ENCODE measurements at places on chromosomes 16 and 17. TPM values are rescaled to one million over a fixed set of nuclear protein-coding genes. Genes with fewer than 3 reads are reported as not detected.
A peak's percentile ranks its signal among the peaks of the same experiment; 100 is the strongest.

DNA sequence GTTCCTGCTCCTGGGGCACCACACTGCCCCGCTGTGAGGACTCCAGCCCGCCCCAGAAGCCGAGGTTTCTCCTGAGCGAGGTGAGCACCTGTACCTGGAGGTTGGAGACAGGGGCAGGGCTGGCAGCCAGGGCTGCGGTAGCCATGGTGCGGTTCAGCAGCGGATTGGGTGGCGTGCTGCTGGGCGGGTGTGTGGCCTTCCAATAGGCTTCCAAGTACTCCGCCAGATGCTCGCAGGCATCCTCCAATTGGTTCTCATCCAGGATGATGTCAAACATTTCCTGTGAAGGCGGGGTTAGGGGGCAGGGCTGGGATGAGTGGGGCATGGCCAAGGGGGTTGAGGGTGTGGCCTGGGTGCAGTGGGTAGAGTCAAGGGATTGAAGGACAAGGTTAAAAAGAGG lies 11.3 kb upstream of the ARL5C start:
- peaks cover 59% of the 10 kb centered on the region for H3K36me3 ChIP-seq
- H3K4me1 ChIP-seq = peaks cover 16% of the 10 kb centered on the region
- H3K27ac ChIP-seq = no peak overlapping the region
- H3K4me3 ChIP-seq = no peak overlapping the region

DNA sequence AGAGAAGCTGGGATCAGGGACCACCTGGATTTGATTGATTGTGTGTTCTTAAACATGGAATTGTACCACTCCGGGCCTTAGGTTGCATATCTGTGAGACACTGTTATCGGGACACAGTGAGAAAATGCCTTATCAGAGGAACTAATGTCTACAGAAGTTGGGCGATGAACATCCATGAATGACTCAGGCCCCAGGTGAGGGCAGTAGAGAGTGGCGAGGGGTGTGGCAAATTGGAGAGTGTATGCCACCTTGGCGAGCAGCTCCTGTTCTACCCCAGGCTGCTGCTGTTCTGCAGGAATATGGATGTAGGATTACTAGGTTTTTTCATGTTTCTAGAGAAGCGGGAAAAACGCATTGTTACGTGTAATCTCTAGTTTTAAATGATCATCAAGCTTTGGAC lies 38.8 kb downstream of the CLEC16A start:
- no peak overlapping the region for H3K4me3 ChIP-seq
- peaks cover 33% of the 10 kb centered on the region for H3K4me1 ChIP-seq
- no peak overlapping the region for H3K27ac ChIP-seq
- DNase-seq = peak; percentile 60
- no peaks in the 10 kb centered on the region for H3K27me3 ChIP-seq

DNA sequence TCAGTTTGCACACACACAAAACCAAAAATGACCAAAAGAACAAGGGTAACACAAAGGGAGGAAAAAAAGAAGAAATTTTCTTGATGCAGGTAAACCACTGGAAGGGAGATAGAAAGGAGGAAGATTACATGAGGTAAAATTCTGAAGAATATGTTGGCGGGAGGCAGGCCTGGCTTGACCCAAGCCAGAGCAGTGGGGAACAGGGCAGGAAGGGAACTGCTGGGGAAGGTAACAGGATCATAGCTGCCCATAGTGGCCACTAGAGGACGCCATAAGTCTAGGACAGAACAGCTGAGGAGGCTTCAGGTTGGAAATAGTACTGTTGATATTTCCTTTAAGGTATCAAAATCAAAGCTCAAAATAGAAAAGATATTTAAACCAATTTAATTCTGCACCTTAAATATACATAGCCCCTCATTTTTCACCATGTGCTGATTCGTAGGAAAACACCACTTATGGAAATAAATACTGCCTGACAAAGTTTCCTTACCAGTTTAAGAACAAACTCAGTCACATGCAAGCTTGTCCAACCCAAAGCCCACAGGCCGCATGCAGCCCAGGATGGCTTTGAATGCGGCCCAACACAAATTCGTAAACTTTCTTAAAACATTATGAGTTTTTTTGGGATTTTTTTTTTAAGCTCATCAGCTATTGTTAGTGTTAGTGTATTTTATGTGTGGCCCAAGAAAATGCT lies 15.5 kb downstream of the VPS35 start:
- H3K27ac ChIP-seq = no peak overlapping the region
- H3K36me3 ChIP-seq = peaks cover 68% of the 10 kb centered on the region
- H3K27me3 ChIP-seq = no peaks in the 10 kb centered on the region
- no peak overlapping the region for H3K4me3 ChIP-seq

DNA sequence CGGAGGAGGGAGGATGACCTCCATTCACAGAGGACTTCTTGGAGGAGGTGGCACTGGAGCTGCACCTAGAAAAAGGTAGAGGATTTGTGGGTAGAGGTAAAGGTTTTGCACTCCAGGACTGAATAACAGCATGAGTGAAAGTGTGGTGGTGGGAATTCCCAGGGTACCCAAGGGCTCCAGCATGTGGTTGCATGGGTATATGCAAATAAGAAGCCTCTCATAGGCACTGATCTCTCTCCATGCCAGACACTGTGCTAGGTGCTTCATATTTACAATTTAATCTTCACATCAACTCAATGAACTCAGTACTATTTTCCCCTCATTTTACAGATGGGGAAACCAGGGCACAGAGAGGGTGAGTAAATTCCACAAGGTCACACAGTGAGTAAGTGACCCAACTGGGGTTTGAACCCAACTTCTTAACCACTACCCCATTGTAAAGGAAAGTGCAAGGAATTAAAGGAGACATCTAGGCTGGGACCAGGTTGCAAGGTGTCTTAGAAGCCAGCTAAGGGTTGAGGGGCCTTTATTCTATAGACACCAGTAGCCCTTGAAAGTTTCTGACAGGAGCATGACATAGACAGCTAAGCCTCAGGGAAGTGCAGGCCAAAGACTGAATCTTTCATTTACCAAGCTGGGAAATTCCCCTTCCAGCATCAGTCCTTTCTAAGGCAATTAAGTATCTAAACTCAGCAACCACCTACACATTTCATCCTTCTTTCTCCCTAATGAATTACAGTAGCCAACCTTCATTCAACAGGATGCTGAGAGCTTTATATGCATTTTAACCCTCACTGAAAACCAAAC lies 21.3 kb downstream of the SCNN1B start:
- no peaks in the 10 kb centered on the region for H3K4me1 ChIP-seq
- no peak for DNase-seq
- H3K36me3 ChIP-seq = no peaks in the 10 kb centered on the region
- peaks cover 22% of the 10 kb centered on the region for H3K27me3 ChIP-seq

GRCh38 chr16:73794994-73795393 lies 501.6 kb upstream of the PSMD7 start:
- no peaks in the 10 kb centered on the region for H3K36me3 ChIP-seq
- no peak overlapping the region for H3K27ac ChIP-seq
- no peak for DNase-seq
- no peaks in the 10 kb centered on the region for H3K4me1 ChIP-seq
- H3K27me3 ChIP-seq = peaks cover 69% of the 10 kb centered on the region
- H3K4me3 ChIP-seq = no peak overlapping the region

DNA sequence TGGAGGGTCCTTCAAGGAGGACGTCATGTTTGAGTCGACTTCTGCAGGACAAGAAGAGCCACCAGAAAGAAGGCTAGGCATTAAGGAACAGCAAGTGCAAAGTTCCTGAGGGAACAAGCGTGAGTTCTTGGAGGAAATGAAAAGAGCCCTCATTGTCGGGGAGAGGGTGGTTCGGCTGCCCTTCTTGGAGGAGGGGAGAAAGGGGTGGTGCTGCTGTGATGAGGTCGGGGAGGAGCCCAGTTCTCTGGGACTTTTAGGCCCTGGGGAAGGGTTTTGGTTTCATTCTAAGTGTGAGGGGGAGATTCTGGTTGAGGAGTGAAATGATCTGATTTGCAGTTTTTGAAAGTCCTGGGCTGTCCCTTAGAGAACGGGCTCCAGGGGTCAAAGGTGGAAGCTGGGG lies 4.1 kb downstream of the BICDL2 start:
- H3K4me3 ChIP-seq = no peak overlapping the region
- no peak overlapping the region for H3K27ac ChIP-seq
- H3K4me1 ChIP-seq = no peaks in the 10 kb centered on the region
- no peaks in the 10 kb centered on the region for H3K27me3 ChIP-seq

TPSAB1 gene
- total RNA-seq = not detected

ZNF652 gene
- total RNA-seq = 42.8 TPM

Measured in Calu3 (cell line).